Stimulated activated CD4-positive, alpha-beta T cell treated with anti-CD3 and anti-CD28 coated beads, Interleukin-4, amount 100 ng/mL, for 48 hours (primary cell): ENCODE measurements at places on chromosomes 7 and 10.

DNA sequence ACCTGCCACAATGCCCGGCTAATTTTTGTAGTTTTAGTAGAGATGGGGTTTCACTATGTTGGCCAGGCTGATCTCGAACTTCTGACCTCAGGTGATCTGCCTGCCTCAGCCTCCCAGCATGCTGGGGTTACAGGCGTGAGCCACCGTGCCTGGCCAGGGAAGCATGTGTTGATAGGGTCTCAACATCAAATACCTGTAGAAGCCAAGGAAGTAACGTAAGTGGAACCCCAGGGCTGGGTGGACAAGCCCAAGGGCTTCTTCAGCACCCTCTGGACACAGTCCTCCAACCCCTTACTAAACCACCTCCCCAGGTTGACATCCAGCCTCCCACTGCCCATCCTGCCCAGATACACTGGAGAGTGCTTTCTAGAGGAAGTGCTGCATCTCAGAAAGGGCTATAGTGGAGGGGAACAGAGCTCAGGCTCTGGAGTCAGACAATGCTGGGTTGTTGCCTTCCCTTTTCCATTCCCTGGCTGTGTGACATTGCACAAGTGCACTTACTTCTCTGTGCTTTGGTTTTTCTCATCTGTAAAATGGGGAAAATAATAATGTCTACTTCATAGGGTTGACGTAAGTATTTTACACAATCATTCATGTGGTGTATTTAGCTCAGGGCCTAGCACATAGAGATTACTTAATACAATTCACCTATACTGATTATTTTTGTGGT is 73.9 kb upstream of the KAT6B start:
- DNase-seq: no peak

GRCh38 chr10:99341860-99342490 is 12.8 kb downstream of the CNNM1 start:
- DNase-seq: no peak

- DNase-seq: no peak
These were observed 120.8 kb downstream of the PTPN20 start for GRCh38 chr10:47031901-47032465.

GRCh38 chr10:13349463-13350274 is 1.6 kb upstream of the SEPHS1 start:
- no peak for DNase-seq

DNA sequence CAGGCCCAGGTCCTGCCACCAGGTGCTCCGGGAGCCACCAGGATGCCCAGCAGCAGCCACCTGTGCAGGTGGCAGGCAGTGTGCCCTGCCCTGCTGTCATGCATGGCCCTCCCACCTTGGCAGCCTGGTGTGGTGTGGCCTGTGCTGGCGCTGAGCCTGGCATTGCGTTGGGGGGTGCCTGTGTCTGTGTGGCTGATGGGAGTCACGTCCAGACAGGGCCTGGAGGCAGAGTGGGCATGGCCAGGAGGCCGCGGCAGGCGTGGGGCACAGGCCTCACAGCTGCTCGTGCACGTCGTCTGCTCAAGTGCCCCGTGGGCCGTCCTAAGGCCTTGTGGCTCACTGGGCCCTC is 8.7 kb downstream of the TTYH3 start:
- no peak for DNase-seq

DNA sequence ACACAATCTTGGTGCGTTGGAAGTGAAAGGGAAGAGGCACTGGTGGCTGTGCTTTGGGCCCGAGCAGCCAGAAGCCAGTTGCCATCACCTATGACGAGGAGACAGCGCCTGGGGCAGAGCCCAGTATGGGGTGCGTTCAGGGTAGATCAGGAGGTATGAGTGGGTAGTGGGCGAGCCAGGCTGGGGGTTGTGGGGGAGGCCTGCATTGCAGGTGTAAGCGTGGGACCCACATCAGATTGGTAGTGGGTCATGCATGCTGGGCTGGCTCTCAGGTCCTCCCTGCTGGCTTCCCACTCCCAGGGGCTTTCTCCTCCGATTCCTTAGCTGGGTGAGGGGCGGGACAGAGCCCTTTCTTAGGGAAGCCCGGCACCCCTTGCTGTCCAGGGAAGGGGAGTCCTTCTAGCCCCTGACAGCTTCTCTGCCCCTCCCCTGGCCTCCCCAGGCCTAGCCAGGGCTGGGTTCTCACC is 445 bp upstream of the PVRIG start:
- DNase-seq: no peak

DNA sequence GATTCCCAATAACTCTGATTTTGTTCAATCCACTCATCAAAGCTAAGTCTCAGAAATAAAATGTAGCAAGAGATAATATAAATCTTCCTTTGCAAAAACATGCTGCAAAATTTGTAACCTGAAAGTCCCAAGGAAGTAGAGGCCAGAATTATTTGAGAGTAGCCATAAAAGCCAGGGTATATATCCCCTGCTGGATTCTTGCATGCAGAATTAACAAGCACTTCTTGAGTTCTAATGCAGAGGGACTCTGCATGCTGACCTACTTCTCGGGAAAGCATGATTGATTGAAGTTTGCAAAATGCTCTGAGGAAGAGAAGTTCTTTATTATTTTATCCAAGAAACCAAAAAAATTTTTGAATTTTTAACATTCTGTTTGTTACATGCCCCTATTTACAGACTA is 121.6 kb downstream of the THSD7A start:
- DNase-seq: no peak

GRCh38 chr7:140082770-140083169 is 20.0 kb upstream of the PARP12 start:
- DNase-seq: no peak
